Fibroblast of skin of left quadriceps (primary cell): ENCODE measurements at places on chromosomes 16 and 17.

- no peak for DNase-seq
Observed at GRCh38 chr17:17398943-17399926, 77.6 kb upstream of the MED9 start.

DNA sequence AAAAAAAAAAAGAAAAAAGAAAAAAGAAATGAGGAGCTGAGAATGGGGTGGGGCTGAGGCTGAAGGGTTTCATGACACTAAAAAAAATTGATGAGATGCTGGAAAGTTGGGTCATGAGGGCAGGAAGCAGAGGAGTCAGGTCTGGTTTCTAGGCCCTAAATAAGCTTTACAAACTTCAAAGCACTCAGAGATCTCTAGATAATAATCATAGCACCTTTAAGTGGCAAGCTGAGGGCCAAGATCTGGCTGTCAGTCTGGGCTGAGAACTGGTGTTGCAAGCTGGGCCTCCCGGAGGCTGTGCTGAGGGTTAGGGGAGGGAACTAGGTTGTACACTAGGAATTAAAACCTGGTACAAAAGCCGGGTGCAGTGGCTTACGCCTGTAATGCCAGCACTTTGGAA lies 6.4 kb downstream of the ZNF764 start:
- DNase-seq: no peak

DNA sequence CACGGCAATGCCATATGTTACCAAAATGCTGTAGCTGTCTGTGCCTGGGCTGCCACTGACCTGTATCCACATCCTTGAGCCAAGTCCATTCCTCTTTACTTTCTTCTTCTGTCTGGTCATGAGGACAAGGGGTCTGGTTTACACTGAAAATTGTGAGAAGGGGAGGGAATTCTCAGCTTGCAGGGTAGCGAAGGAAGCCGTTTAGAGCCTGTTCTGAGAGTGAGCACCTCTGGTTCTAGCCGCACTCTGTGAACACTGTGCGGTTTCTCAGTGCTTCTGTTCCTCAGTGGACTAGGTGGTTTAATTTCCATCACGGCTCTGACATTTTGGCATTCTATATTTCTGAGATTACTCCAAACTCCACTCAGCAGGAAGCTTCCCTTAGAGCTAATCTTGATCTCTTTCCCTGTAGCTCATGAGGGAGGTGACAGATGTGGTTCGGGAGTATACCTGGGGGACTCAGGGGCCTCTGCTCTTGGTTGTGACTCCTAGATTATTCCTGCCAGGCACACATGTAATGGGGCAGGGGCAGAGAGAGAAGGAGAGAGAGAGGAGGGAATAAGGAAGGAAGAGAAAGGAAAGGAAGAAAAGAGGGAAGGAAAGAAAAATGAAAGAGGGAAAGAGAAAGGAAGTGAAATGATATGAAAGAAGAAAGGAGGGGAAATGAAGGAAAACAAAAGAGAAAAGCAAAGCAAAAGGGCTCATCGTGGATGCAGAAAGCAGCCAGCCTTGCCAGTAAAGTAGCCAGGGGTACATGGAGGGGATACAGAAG lies 14.2 kb upstream of the TBX21 start:
- DNase-seq: no peak

DNA sequence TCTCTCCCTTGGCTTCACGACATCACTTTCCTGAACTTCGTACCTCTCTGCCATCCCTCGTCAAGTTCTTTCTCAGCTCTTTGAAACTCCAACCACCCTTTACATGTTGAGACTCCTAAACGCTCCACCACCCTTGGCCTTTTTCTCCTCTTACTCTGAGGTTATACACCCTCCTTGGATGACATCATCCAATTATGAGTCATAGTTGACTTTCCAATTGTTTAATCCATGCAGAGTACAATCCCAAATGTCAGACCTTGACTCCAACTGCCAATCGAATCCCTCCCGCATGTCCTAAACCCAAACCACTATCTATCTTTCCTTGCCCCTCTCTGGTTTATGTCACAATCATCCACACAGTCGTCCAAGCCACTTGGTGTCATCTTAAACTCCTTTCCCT lies 18.4 kb upstream of the C16orf82 start:
- DNase-seq: no peak

DNA sequence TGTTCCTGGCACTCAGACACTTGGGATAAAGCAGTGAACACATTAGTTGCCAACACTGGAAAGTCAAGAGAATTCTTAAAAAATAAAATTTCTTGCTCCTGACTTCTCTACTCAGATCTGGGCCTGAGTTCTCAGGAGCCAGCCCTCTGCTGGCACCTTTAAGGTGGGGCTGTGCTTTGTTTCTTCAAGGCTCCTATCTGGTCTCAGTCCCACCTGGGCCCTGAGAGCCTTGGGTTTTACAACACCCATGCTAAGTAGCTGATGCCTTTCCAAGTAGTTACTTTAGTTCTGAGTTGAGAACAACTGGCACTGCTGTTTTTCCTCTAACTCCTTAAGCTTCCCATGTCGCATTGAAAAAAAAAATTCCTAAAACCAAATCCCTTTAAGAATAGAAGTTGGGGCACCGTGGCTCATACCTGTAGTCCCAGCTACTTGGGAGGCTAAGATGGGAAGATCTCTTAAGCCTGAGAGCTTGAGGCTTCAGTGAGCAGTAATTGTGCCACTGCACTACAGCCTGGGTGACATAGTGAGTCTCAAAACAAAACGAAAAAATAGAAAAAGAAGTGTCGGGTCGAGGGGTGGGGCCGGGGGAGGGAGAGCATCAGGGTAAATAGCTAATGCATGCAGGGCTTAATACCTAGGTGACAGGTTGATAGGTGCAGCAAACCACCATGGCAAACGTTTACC lies 16.6 kb downstream of the CHAD start:
- no peak for DNase-seq

GRCh38 chr17:62109924-62110323 lies 44.8 kb upstream of the MED13 start:
- DNase-seq: no peak

- no peak for DNase-seq
Observed at GRCh38 chr16:85401917-85402766, 211.0 kb upstream of the GSE1 start.

DNA sequence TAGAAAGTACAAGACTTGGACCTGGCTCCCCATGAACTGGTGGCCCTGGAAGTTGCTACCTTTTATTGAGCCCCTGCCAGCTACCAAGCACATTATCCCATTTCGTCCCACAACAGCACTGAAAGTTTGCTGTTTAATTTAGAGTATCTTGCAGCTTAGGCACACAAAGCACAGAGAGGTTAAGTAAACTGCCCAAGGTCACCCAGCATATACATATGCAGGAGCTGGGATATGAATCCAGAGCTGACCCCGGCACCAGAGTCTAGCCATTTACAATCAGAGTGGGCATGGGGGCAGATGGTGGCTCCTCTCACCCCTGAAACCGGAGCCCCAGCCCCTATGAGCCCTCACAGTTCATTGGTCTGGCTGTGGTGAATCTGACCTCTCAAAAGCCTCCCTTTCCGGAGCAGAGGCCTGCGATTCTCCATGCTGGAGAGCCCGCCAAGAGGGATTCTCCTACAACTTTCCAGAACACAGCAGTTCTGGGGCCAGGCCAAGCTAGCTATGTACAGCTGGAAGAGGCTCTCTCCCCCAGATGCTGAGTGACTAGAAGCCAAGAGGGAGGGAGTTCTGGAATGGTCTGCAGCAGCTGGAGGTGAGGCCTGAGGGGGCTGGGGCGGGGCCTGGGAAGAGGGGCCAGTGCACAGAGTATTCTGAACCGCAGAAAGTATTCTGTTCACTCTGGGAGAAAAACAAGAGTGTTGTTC lies 58.3 kb downstream of the SREBF1 start:
- peak; percentile 64 for DNase-seq

- DNase-seq: no peak
Observed at GRCh38 chr17:9181640-9182039, 160.3 kb downstream of the NTN1 start.

DNA sequence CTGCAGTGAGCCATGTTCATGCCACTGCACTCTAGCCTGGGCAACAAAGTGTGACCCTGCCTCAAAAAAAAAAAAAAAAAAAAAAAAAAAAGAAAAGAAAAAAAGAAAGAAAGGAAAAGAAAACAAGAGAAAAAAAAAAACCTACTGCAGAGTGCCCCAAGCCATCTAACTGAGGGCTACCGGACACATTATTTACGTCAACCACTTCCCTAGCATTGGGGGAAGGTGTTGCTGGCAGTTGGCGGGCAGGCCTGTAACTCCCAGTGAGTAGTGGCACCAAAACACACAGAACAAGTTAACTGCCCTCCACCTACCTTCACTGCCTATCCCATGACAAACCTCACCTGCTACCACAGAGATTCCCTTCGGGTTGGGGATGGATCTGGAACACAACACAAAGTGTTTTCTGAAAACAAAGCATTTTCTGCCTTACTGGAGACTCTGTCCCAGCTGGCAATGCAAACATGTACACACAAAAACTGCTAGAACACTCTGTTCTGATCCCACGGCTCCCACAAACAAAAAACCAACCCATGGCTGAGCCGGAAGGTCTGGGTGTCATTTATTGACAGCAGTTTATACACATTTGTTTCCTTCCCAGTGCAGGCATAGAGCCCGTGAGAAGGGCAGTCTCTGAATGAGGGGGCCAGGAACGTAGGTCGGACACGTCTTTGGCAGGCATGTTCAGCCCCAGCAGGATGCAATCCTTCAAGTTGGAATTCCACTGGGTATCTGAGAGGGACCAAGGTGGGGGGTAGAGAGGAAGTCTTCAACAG lies 11.0 kb downstream of the PHB1 start:
- DNase-seq: no peak

DNA sequence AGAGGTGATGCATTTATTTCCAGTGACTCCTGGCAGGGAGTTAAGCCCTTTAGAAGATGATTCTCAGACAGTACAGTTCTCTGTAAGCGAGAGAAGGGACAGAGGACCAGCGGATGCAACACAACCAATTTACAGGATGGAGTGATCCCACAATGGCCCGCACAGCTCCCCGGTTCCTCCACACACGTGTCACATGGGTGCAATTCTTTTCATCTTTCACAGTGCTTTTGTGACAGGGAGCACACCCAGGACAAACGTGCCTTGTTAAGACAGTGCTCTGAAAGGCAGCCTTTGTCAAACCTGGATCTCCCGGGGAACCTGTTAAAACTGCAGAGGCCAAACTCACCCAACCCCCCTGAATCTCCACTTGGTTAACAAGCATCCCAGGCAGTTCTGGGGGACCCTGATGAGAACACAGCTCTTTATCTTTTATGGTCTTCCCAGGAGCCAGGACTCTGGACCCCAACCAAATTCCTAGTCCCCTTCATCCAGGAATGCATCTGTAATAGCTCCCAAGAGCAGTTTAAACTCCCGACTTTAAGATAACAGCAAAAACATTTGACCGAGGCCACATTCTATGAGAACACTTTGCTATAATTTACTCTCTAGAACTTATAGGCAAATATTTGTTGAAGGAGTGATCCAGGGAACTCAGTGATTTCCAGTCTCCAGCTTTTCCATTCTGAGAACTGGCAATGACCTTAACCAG lies 134.9 kb upstream of the CDH5 start:
- no peak for DNase-seq

- no peak for DNase-seq
Observed at GRCh38 chr16:85088570-85089199, 23.6 kb downstream of the CIBAR2 start.

- no peak for DNase-seq
Observed at GRCh38 chr17:74452841-74453661, 13.4 kb upstream of the CD300A start.

DNA sequence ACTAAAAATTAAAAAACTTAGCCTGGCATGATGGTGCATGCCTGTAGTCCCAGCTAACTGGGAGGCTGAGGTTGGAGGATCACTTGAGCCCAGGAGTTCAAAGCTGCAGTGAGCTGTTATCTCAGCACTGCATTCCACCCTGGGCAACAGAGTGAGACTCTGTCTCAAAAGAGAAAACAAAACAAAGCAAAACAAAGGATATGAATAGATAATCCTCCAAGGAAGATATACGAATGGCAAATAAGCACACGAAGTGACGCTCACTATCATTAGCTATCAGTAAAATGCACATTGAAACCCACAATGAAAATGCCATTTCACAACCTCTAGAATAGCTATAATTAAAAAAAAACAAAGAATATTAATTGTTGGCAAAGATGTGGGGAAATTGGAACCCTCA lies 386.2 kb upstream of the CCL2 start:
- no peak for DNase-seq

GRCh38 chr17:31373150-31374093 lies 18.1 kb upstream of the RAB11FIP4 start:
- peak; percentile 27 for DNase-seq

GRCh38 chr16:26772503-26772902 lies 294.2 kb upstream of the C16orf82 start:
- DNase-seq: no peak

DNA sequence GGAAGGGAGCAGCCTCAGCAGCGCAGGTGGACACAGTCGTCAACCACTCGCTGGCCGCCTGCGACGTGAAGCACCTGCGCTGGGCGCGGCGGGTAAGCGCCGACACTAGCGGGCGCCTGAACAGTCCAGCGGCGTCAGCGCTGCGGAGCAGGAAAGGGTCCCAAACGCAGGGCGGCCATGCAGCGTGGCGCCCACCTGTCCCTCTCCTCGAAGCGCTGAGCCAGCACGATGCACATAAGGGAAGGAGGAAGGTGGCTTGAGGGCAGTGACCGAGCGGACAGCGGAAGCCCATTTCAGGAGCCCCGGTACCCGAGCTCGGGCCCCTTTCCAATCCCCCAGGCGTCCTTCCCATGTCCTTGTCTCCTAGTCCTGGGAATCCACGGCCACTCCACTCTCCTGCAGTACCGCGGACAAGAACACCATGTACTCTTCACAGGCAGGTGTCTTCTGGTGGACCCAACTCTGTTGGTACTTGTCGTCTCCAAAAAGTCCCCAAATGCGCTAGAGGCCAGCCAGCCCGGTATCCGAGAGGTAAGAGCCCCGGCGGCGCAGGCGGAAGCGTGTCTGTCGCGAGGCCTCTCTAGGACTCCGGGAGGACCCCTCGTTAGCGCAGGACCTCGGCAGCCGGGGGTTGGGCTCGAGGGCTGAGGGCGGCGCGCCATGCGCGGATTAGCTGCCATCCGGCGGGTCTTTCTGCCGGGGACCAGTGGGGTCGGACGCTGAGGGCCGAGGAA lies 14.4 kb downstream of the ZNF232 start:
- no peak for DNase-seq

DNA sequence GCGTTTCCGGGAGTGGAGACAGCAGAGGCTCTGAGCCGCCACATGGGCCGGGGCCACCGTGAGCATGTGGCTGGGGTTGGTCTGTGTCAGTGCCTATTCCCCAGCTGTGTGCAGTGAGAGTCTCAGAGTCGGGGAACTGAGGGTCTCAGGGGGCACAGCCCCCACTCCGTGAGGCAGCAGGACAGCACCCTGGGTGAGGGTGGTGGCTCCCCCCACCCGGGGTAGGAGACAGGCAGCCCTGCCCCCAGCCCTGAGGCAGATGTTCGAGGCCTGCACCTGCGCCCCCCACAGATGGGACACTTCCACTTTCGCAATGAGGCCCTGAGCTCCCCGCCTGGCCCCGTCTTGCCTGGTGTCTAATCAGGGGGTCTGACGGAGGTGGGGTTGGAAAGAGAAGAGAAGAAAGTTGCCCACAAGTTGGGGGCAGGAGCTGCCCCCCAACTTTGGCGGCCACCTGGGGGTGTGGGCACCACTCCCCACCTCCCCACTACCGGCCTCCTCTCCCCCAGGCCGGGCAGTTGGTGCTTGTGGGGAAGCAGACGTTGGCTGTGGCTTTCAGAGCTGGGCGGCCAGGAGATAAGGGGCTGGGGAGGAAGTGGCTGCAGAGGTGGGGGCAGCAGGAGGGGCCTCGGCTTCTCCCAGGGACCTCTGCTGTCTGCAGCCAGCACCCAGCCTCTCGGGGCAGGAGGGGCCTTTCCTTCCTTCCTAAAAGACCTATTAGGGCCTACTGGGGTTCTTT lies 1.8 kb upstream of the CBFA2T3 start:
- no peak for DNase-seq
